Islet precursor cell (in vitro differentiated cells): ENCODE measurements at places on chromosomes 16 and 17.
A peak's percentile ranks its signal among the peaks of the same experiment; 100 is the strongest.

GRCh38 chr16:31094088-31094423, 541 bp downstream of the VKORC1 start:
- DNase-seq, result peak; percentile 61

DNA sequence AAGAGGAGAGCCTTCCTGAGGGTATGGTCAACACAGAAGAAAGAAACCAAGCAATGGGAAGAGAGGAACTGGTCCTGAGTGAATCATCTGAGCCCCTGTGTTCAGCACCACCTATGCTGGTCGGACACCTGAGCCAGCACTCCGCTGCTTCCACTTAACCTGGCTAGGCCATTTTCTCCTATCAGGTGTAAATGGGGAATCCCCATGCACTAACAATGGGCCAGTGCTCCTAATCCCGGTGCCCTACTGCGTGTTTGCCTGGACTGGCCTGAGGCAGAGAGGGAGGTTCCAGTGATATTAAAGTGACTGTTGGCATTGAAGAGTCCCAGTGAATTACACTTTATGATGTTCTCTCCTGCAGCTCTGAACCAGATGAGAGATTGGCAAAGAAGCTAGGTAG, 34.4 kb upstream of the XYLT2 start:
- no peak for DNase-seq

DNA sequence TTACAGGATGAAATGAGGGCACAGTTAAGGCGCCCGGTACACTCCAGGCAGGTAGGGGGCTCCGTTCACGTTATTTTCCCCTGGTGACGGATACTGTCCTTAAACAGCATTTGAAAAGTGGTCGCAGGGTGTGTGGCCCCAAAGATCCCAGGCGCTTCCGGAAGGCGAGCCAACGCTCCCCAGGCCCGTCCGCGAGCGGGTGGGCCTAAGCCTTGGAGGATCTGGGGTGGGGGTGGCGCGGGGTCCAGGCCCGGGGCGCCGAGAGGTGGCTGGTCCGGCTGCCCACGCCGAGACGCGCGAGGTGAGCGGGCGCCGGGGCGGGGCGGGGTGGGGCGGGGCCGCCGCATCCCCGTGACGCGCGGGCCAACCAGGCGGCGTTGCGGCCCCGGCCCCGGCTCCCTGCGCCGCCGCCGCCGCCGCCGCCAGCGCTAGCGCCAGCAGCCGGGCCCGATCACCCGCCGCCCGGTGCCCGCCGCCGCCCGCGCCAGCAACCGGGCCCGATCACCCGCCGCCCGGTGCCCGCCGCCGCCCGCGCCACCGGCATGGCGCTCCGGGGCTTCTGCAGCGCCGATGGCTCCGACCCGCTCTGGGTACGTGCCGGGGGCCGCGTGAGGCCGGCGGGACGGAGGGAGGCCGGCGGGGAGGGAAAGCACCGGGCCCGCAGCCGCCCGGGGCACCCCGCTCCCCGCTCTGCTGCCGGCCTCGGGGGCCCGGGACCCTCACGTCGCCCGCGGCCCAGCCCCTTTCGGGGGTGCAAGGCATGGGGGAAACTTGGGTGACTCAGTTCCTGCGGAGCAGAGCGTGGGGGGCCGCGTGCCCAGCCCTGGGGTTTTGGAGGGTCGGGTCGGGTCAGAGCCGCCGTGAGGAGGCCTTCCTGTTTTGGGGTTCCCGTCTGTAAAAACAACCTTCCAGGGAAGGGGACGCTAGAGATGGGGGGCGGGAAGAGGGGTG, at the start of gene ABCC1:
ABCC1 (plus strand) TSS at position 407 of the 951 bp plus-strand sequence; CDS start at position 543, 136 bp downstream.
- DNase-seq, result peak; percentile 56

GRCh38 chr17:79595471-79595870, 15.4 kb downstream of the RBFOX3 start:
- no peak for DNase-seq

DNA sequence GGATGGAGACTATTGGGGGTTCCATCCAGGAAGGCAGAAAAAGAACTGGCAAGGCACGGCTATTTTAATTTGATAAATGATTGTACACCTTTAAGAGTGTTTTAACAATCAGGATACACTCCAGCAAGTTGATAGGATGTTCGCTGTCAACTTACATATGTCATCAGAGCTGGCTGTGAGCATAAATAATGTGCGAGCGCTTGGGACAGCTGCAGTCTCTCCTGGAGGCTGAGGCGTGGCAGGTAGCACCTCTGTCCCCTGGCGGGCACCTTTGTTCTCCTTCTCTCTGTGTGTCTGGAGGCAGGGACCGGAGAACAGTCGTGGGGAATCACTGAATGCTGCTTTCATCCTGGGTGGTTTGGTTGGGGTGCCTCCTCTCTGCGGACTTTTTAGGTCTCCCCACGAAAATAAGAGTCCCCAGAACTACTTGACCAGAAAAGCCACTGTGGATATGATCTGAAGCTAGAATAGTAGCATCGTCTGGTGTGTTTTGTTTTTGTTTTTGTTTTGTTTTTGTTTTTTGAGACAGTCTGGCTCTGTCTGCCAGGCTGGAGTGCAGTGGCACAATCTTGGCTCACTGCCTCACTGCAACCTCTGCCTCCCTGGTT, 9.4 kb downstream of the BAHCC1 start:
- DNase-seq, result no peak

GRCh38 chr17:6543079-6544010, 13.0 kb downstream of the PITPNM3 start:
- DNase-seq, result no peak

- peak; percentile 71 for DNase-seq
Observed at GRCh38 chr16:4283939-4284338, 11.1 kb upstream of the TFAP4 start.

DNA sequence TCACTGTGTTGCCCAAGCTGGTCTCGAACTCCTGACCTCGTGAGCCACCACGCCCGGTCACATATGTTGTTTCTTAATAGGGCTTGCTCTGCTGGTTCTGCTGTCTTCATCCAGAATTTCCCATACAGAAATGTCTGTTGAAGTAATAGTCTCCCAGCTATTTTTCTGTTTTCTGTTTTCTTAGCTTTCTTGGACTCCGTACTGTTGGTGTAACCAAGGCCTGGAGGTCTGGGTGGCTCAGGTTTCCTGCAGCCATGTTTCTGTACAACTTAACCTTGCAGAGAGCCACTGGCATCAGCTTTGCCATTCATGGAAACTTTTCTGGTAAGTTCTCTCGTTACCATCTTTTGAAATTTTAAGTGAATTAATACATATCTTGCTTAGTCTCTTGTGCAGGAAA, 2.8 kb downstream of the SF3B3 start:
- DNase-seq, result no peak
